SJCRH30 (cell line): ENCODE measurements at places on chromosomes 5 and 9. TPM values are rescaled to one million over a fixed set of nuclear protein-coding genes. Genes with fewer than 3 reads are reported as not detected.

Gene MEIKIN
- total RNA-seq = not detected in 2 replicates

GRCh38 chr9:26412446-26412845 is 480.2 kb downstream of the CAAP1 start:
- DNase-seq = no peak

Gene PDLIM4
- 65.4 and 66.3 TPM in 2 replicates for total RNA-seq

DNA sequence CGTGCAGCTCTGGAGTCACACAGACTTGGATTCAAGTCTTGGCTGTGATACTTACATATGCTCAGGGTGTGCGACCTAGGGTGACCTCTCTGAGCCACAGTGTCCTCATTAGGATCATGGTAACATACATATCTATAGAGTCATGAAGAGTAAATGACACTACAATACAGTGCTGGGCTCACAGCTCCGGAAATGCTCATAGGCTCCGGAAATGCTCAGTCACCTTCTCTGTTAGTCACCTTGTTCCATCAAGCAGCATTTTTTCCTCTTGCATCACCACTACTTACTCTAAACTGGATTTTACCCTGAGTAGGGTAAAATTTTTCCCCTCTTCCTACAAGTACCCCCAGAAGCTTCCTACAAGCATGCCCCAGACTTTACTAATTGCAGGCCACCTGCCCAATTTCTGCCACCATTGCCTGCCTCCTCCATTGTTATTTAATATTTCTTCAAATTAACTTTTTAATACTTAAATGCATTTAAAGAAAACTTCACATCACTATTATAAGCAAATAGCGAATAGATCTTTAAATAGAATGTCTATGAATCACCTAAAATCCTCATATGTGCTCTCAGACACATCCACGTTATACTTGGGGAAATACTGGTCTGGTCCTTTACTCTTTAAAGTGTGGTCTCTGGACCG is 147.6 kb upstream of the SPRY4 start:
- DNase-seq = no peak

DNA sequence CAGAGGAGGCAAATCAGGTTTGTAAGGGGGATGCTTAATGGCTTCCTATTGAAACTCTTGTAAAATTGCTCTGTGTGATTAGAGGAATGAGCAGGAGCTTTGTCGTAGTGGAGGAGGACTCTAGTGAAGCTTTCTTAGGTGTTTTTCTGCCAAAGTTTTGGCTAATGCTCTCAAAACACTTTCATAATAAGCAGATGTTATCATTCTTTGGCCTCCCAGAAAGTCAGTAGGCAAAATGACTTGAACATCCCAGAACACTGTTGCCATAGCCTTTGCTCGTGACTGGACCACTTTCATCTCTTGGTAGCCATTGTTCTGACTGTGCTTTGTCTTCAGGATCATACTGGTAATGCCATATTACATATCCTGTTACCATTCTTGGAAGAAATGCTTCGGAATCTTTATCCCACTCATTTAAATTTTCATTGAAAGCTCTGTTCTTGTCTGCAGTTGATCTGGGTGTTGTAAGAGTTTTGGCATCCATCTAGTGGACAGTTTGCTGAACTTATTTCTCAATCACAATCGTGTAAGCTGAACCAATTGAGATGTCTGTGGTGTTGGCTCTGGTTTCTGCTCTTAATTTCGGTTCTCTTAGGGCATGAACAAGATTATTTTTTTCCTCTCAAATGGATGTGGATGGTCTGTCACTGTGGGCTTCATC is 187.6 kb downstream of the COMMD10 start:
- no peak for DNase-seq

- DNase-seq = peak; percentile 76
Observed at GRCh38 chr5:78638423-78638822, 10.1 kb downstream of the LHFPL2 start.
